ENCODE measurements at places on chromosomes 3 and 15. TPM values are rescaled to one million over a fixed set of nuclear protein-coding genes. Genes with fewer than 3 reads are reported as not detected.

The MRAS gene
- 15.5 TPM for total RNA-seq

The CELF6 gene
- not detected for total RNA-seq

- peak; percentile 43 for DNase-seq
Measured at GRCh38 chr15:31024979-31025378, 33.6 kb upstream of the MTMR10 start.

The GP5 gene
- total RNA-seq, result not detected

DNA sequence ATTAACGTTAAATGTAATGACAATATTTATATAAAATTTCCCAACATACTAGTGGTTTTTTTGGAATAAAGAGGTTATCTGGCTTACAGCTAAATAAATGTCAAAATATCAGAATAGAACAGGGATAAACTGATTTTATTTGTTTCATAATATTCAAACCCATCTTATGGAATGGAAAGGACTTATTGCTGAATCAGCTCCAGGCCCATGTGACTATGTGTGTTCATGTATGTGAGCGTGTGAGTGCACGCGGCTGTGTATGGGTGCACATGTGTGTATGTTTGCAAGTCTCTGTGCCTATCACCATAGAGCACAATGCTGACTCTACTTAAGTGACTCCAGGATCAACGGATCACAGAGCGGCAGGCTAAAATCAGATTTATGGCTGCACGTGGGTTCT is 392.3 kb upstream of the GRM7 start:
- DNase-seq, result no peak

The GHSR gene
- total RNA-seq, result not detected

GRCh38 chr3:66177026-66177425 is 43.8 kb upstream of the SLC25A26 start:
- no peak for DNase-seq

The ACTR8 gene
- total RNA-seq, result 42.0 TPM

- no peak for DNase-seq
Measured at GRCh38 chr3:175007306-175007705, 148.2 kb downstream of the NAALADL2 start.

- no peak for DNase-seq
Measured at GRCh38 chr3:151625086-151625485, 108.6 kb upstream of the AADACL2 start.

DNA sequence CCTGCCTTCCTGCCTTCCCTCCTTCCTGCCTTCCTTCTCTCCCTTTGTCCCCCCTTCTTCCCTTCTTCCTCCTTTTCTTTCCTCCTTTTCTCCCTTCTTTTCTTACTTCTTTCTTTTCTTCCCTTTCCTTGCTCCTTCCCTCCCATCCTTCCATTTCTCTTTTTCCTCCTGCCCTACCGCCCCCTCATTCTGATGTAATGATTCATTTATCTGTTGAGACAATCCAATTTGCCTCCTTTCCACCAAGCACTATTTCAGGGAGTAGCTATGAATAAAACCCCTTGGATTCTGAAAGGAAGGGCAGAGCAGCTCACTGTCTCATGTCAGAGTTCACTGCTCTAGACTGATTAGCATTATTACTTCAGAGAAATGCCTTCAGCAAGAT is 462.6 kb downstream of the PDCD6IP start:
- no peak for DNase-seq

GRCh38 chr15:86550075-86550474 is 470.4 kb downstream of the AGBL1 start:
- DNase-seq, result no peak

DNA sequence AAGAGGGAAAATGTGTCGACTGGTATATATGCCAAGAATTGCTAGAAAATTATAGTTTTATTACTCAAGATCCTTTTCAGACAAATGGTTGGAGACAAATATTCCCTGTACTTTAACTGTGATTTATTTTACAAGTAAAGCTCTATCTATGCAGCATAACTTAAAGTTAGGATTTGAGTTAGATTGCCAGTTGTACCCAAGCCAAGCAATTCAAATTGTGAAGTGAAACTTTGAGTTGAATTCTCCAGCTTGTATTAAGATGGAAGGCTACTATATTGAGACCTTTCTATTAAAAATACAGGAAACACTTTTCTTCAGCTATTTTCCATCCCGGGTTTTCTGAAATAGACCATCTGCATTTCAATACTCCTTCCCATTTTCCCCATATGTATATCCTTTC is 333.1 kb upstream of the RBMS3 start:
- DNase-seq, result no peak

The GRK7 gene
- total RNA-seq, result not detected

The CACNA2D3 gene
- total RNA-seq, result not detected

DNA sequence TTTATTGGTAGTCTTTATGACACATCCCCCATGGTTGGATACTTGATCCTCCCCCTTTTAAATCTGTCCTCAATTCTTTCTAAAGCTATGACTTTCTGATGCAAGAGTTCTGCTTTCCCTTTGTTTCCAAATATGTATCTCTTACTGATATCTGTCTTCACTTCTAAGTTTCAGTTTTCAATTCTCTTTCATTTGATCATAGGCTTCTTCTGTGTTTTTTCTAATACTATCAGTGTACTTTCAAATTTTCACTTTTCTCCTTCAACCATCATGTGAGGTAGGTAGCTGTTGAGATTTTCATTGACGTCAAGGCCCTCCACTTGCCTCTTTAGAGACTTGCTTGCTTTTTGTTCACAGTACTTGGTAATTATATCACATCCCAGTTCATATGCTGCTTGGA is 436.5 kb downstream of the CNTN4 start:
- no peak for DNase-seq

GRCh38 chr3:42194943-42195510 is 71.0 kb downstream of the CCK start:
- no peak for DNase-seq

The SEC62 gene
- total RNA-seq, result 90.8 TPM

The CCR2 gene
- total RNA-seq, result not detected

The GPR62 gene
- total RNA-seq, result 0.15 TPM

The PATL2 gene
- total RNA-seq, result not detected

The RPUSD2 gene
- total RNA-seq, result 10.6 TPM

DNA sequence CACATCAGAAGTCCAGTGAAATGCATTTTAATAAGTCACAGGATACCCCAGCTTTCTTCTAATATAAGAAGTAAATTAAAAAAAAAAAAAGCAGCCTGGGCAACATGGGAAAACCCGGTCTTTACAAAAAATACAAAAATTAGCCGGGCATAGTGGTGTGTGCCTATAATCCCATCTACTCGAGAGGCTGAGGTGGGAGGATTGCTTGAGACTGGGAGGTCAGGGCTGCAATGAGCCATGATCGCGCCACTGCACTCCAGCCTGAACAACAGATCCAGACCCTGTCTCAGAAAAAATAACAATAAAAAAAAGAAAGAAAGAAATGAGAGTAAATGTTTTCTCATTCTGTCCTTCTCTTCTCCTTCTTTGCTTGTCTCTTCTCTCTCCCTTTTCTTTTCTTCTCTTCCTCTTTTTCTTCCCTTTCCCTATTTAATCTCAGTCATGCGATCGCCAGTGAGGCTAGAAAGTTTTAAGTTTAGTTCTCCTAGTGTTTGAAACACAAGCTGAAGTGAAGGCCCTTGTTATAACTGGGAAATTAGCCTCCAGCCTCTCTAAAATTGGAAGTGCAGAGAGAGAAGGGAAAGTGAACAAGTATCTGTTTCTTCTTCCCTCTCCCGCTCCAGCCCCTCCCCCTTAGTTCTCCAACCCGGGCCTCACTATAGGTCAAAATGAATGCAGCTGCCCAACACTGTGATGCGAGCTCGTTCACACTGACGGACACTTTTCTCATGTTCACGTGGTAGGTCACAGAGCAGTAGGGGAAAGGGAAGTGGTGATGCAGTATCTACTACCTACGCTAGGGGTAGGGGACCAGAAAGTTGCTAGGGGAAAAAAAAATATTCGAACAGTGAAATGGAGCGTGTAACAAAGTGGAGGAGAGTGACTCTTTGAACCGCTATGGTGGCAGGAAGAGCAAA is 23.5 kb upstream of the TSC22D2 start:
- DNase-seq, result no peak

DNA sequence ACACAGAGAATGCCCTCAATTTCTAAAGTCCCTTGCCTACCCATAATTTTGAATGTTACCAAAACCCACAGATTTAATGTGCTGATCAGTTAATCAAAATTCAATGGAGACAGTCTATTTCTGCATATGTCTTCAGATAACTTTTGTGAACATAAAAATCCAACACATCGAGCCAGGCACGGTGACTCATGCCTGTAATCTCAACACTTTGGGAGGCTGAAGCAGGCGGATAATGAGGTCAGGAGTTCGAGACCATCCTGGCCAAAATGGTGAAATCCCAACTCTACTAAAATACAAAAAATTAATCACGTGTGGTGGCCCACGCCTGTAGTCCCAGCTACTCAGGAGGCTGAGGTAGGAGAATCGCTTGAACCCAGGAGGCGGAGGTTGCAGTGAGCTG is 49.3 kb downstream of the PEAK1 start:
- DNase-seq, result no peak

GRCh38 chr15:72155635-72156616 is 37.7 kb downstream of the SENP8 start:
- DNase-seq, result peak; percentile 83

GRCh38 chr15:40441565-40442531 is 1.1 kb downstream of the BAHD1 start:
- DNase-seq, result peak; percentile 18

- no peak for DNase-seq
Measured at GRCh38 chr15:36755341-36756000, 176.0 kb downstream of the CDIN1 start.

DNA sequence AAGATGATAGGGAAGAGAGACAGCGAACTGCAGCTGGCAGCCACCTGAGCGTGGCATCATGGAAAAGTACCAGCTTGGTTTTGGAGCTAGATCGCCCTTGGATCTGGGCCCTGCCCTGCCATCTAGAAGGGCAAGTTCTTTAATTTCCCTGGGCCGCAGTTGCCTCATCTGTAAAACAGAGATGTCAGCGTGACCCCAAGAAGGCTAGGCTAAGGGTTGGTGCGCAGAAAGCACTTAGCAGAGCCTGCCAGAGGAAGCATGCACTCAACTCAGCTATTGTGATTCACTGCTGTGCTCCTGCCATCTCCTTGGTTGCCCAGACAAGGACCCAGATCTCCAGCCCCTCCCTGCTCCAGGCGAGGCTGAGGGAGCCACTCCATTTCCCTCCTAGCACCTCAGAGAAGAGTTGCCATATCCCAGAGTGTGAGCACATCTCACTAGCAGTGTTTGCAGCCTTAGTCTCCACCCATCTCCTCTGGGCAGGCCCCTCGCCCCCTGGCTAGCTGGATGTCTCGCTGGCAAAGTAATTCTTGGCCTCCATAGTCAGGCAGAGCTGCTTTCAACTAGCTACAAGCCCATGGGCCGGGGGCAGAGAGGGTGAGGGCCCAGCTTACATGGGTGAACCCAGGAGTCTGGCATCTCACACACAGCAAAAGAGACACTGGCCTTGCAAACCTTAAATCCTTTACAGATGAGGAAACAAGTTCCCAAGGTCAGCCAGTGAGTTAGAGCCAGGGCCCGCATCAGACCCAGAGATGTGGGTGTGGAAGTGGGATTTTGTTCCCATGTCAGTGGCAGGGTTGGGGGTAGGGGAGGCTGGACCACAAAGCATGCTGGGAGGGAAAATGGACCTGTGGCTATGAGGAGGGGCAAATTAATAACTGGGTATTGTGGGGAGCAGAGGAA is 280.7 kb upstream of the TLE3 start:
- no peak for DNase-seq

The UBAP1L gene
- total RNA-seq, result 3.9 TPM

GRCh38 chr3:182308328-182308727 is 485.0 kb upstream of the ATP11B start:
- no peak for DNase-seq

DNA sequence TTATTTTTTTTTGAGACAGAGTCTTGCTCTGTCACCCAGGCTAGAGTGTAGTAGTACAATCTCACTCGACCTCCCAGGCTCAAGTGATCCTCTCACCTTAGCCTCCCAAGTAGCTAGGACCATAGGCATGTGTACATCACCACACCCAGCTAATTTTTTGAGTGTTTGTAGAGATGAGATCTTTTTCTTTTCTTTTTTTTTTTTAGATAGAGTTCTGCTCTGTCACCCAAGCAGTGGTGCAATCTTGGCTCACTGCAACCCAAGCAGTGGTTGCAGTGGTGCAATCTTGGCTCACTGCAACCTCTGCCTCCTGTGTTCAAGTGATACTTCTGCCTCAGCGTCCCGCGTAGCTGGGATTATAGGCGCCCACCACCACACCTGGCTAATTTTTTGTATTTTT is 5.2 kb downstream of the CEP97 start:
- no peak for DNase-seq

GRCh38 chr3:197050511-197050910 is 20.9 kb upstream of the MELTF start:
- DNase-seq, result no peak

GRCh38 chr3:184409331-184409926 is 29.6 kb downstream of the CHRD start:
- no peak for DNase-seq

- no peak for DNase-seq
Measured at GRCh38 chr3:134802428-134803050, 7.5 kb downstream of the EPHB1 start.

- no peak for DNase-seq
Measured at GRCh38 chr3:135138776-135139175, 343.7 kb downstream of the EPHB1 start.

Data from endothelial cell of umbilical vein (primary cell).